ENCODE measurements at places on chromosomes 16 and 17.
A peak's percentile ranks its signal among the peaks of the same experiment; 100 is the strongest.

- H3K27me3 ChIP-seq: no peaks in the 10 kb centered on the region
- H3K36me3 ChIP-seq: no peaks in the 10 kb centered on the region
- H3K27ac ChIP-seq: no peak overlapping the region
- H3K4me3 ChIP-seq: no peak overlapping the region
- H3K4me1 ChIP-seq: 0 out of 2 replicates have a peak, but pooled peaks cover 2% of the 10 kb centered on the region
Measured at GRCh38 chr17:31574458-31574857, 183.0 kb downstream of the RAB11FIP4 start.

- no peaks in the 10 kb centered on the region for H3K36me3 ChIP-seq
- H3K27ac ChIP-seq: no peak overlapping the region
- peaks cover 3% of the 10 kb centered on the region for H3K4me1 ChIP-seq
Measured at GRCh38 chr17:7831233-7831632, 2.8 kb upstream of the KDM6B start.

DNA sequence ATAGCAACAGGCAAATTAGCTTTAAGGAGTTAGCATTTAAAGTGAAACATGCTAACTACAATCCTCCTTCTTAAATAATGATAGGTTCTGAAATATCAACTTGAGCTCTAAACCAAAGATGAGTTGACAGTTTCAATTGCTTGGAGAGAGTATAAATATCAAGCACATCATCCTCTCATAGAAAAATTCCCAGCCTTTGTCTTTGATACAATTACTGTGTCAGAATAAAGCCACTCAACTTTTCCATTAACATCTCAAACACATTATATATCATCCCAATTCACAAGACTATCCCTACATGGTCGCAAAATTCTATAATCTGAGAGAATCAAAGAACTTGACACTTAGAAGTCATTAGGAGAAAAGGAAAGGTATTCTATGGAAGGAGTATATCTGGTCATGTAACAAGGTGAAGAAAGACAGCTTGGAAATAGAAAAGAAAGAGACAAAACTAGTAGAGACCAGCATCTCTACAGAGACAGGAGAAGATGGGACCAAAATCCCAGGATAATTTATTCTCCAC, 189.8 kb downstream of the CEP112 start:
- no peak overlapping the region for H3K27ac ChIP-seq
- DNase-seq: no peak
- H3K4me1 ChIP-seq: no peaks in the 10 kb centered on the region
- no peak overlapping the region for H3K4me3 ChIP-seq

DNA sequence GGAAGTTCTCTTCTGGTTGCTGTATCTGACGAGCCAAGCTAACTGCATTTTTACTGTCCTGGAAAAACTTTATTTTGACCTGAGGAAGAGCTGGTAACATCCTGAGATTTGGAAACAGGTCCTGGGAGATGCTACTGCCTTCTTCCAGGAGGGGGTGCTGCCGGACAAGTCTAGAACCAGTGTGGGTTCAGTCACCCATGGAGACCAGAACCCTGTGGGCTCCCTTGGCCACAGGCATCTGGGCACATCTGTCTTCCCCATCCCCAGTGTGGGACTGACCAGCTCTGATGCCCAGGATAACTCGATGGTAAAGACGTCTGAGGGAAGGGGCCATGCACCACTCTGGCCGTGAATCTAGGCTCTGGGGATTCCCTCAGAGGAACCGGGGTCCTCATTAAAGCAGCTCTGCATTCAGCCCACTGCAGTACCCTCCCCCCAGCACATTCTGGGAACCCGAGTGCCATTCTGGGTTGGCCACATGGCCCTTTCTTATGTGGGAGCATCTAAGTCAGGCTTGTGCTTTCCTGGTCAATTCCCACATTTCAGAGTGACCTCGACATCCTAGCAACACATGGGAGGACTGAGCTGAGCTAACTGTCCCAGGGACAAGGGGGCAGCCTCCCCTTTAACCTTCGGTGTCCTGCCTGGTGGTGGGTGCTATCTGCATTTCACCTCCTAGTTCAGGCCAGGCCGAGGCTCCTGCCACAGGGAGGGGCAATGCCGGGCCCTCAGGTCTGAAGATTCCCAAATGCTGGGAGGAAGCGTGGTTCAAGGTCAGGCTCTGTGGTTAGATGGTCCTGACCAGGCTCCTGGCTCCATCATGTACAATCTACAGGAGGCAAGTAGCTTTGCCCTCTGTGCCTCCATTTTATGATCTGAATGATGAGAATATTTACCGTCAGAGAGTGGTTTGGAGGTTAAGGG, 6.4 kb downstream of the C16orf86 start:
- H3K27ac ChIP-seq: no peak overlapping the region
- no peak overlapping the region for H3K4me3 ChIP-seq
- H3K4me1 ChIP-seq: 0 out of 2 replicates have a peak, but pooled peaks cover 5% of the 10 kb centered on the region
- no peak for DNase-seq
- 0 out of 2 replicates have a peak, but pooled peaks cover 3% of the 10 kb centered on the region for H3K36me3 ChIP-seq

DNA sequence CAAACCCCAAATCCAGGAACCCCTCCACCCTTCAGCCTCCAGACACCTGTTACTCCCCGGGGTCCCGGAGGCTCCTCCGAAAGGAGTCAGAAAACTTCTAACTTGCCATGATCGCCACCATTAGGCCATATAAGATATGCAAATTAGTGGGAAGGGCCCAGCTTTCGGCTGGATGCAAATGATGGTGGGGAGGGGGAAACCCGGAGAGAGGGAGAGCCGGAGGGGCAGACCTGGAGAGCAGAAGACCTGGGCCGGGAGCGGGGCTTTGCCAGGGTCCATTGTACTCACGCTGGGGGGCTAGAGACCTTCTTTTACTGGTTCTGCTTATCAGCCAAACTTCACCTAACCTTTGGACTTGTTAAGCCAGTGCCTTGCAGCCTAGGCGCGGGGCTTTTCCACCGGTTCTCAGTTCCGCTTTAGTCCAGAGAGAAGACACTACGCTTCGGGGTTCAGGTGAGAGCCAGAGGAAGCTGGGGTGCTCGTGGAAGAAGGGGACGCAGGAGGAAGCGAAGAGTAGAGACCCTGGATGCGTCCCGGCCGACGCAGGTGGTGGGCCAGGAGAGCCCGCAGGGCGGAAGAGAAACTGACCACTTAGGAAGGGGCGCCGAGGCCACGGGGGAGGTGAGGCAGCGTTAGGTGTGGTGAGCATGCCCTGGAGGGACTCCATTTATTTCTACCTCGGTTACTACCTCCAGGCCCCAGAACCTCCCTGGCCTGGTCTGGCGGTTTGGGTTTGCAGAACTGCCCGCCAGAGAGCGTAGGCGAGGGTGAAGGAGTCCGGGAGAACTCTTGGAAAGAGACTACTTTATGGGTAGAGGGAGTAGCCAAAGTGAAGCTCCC, at the start of gene HNF1B:
Gene HNF1B, minus strand, starts transcription at position 99 of the 840 bp plus-strand sequence. CDS start 175 bp downstream, outside the sequence.
- H3K27me3 ChIP-seq: peaks cover 60% of the 10 kb centered on the region
- no peak for DNase-seq
- H3K27ac ChIP-seq: no peak within 1 kb of the TSS
- peaks cover 21% of the 10 kb centered on the region for H3K4me1 ChIP-seq
- peak within 1 kb of the TSS; percentile 48 for H3K4me3 ChIP-seq

DNA sequence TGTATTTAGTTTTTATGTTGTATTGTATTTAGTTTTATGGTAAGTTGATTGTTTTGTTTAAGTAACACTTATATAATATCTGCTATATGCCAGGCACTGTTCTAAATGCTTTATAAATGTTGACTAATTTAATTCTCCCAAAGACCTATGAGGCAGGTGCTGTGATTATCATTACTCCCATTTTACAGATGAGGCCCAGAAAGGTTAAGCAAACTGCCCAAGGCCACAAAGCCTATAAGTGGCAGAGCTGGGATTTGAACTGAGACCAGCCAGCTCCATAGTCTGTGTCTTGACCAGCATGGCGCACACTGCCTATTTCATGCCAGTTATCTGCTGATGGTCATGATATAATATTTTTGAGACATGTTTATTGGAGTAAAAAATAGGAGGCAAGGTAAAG, 24.0 kb downstream of the IL21R start:
- H3K27ac ChIP-seq: no peak overlapping the region
- H3K4me1 ChIP-seq: no peaks in the 10 kb centered on the region
- H3K27me3 ChIP-seq: no peaks in the 10 kb centered on the region
- DNase-seq: no peak

DNA sequence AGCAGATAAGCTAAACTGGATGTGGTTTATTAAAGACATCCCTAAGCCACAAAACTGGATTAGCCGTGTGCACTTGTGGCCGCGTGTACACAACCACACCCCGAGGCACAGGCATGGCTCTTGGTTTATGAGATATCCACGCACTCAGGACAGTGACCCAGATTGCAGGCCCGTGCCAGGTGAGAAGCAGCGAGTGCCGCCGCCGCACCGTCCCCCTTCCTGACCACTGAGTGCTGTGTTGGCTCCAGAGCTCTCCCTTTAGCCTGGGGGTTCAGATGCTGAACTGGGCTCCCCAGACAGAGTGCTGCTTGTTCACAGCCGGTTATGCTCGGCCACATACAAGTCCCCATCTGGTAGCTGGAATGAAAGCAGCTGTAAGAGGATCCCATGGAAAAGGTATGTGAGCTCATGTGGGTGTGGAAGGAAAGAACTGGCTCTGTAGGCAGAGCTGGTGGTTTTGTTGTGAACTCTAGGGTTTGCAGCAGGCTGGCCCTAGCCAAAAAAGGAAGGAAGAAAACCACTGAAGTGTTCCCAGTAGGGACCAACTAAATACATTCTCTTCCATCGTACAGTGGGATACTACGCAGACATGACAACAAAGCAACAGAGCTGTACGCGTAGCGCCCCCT, 29.5 kb downstream of the KNOP1 start:
- DNase-seq: no peak
- no peak overlapping the region for H3K27ac ChIP-seq
- H3K4me3 ChIP-seq: no peak overlapping the region
- no peaks in the 10 kb centered on the region for H3K27me3 ChIP-seq

- H3K4me3 ChIP-seq: no peak overlapping the region
- no peaks in the 10 kb centered on the region for H3K36me3 ChIP-seq
- H3K27ac ChIP-seq: no peak overlapping the region
- no peak for DNase-seq
Measured at GRCh38 chr17:63956296-63956920, 16.3 kb downstream of the SCN4A start.

GRCh38 chr16:25855063-25855462, 163.3 kb downstream of the HS3ST4 start:
- H3K4me1 ChIP-seq: peaks cover 18% of the 10 kb centered on the region
- peak overlapping the region; percentile 70 for H3K27ac ChIP-seq
- H3K36me3 ChIP-seq: no peaks in the 10 kb centered on the region
- DNase-seq: no peak

GRCh38 chr17:1474402-1475189, 17.9 kb downstream of the MYO1C start:
- H3K36me3 ChIP-seq: peaks cover 6% of the 10 kb centered on the region
- no peaks in the 10 kb centered on the region for H3K27me3 ChIP-seq
- H3K4me3 ChIP-seq: no peak overlapping the region
- DNase-seq: no peak
- H3K4me1 ChIP-seq: no peaks in the 10 kb centered on the region
- no peak overlapping the region for H3K27ac ChIP-seq

- no peak overlapping the region for H3K27ac ChIP-seq
- H3K36me3 ChIP-seq: no peaks in the 10 kb centered on the region
- peaks cover 6% of the 10 kb centered on the region for H3K4me1 ChIP-seq
Measured at GRCh38 chr17:65914784-65915342, 277.1 kb downstream of the CEP112 start.

GRCh38 chr17:69350911-69351310, 24.0 kb upstream of the ABCA5 start:
- no peak overlapping the region for H3K4me3 ChIP-seq
- no peaks in the 10 kb centered on the region for H3K4me1 ChIP-seq
- H3K27me3 ChIP-seq: no peaks in the 10 kb centered on the region
- H3K36me3 ChIP-seq: no peaks in the 10 kb centered on the region
- DNase-seq: no peak

GRCh38 chr17:38600416-38600815, 5.3 kb downstream of the SRCIN1 start:
- peaks cover 28% of the 10 kb centered on the region for H3K27me3 ChIP-seq
- peaks cover 50% of the 10 kb centered on the region for H3K4me1 ChIP-seq
- no peak for DNase-seq
- no peak overlapping the region for H3K4me3 ChIP-seq
- H3K27ac ChIP-seq: no peak overlapping the region
- no peaks in the 10 kb centered on the region for H3K36me3 ChIP-seq

DNA sequence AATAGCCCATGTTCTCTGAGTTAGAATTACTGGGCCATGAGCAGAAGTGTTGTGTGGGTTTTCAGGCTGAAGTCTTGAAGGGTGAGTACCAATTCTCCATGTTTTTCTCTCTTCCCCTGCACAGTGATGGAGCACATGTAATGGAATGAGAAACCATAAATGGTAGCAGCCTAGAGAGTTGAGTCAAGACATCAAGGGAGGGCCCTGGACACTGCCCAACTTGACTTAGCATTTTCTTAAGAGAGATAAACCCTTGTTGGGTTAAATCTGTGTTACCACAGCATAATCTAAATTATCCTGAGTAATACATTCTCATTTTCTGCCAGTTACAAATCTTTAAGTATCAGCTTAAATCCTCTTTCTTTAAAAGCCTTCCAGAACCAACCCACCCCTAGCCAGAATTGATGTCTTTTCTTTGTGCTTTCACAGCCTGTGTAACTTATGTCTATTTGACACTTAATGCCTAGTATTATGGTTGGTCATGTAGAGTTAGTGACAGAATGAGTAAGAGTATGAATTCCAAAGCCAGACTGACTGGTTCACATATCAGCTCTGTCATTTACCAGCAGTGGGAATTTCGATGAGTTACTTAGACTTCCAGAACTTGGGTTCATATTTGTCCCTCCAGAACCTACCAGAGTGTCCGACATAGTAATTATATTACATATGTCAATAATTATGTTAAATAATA, 27.0 kb upstream of the RGS9 start:
- no peaks in the 10 kb centered on the region for H3K4me1 ChIP-seq
- H3K27me3 ChIP-seq: no peaks in the 10 kb centered on the region
- peaks cover 3% of the 10 kb centered on the region for H3K36me3 ChIP-seq
- no peak for DNase-seq
- no peak overlapping the region for H3K4me3 ChIP-seq

- no peaks in the 10 kb centered on the region for H3K27me3 ChIP-seq
- no peak overlapping the region for H3K4me3 ChIP-seq
- no peaks in the 10 kb centered on the region for H3K36me3 ChIP-seq
Measured at GRCh38 chr17:73867056-73867455, 222.8 kb upstream of the SDK2 start.

- H3K27ac ChIP-seq: no peak overlapping the region
- H3K4me1 ChIP-seq: no peaks in the 10 kb centered on the region
- DNase-seq: no peak
- no peaks in the 10 kb centered on the region for H3K36me3 ChIP-seq
Measured at GRCh38 chr17:34354637-34355036, 1.6 kb upstream of the CCL13 start.

GRCh38 chr17:60750640-60751039, 73.0 kb downstream of the BCAS3 start:
- H3K4me1 ChIP-seq: no peaks in the 10 kb centered on the region
- H3K27ac ChIP-seq: no peak overlapping the region
- DNase-seq: no peak
- H3K36me3 ChIP-seq: no peaks in the 10 kb centered on the region

GRCh38 chr17:82231562-82232321, 2.9 kb downstream of the SLC16A3 start:
- H3K36me3 ChIP-seq: no peaks in the 10 kb centered on the region
- H3K4me3 ChIP-seq: peak overlapping the region; percentile 43
- no peak for DNase-seq
- H3K27me3 ChIP-seq: peaks cover 51% of the 10 kb centered on the region
- H3K27ac ChIP-seq: no peak overlapping the region

GRCh38 chr17:17570798-17571716, 20.5 kb downstream of the PEMT start:
- DNase-seq: no peak
- H3K4me3 ChIP-seq: no peak overlapping the region
- H3K36me3 ChIP-seq: no peaks in the 10 kb centered on the region
- H3K27ac ChIP-seq: no peak overlapping the region
- H3K27me3 ChIP-seq: no peaks in the 10 kb centered on the region

GRCh38 chr17:49557312-49558024, 18.2 kb upstream of the NXPH3 start:
- no peaks in the 10 kb centered on the region for H3K36me3 ChIP-seq
- H3K27ac ChIP-seq: no peak overlapping the region
- DNase-seq: peak; percentile 59
- H3K27me3 ChIP-seq: no peaks in the 10 kb centered on the region
- H3K4me3 ChIP-seq: no peak overlapping the region
- H3K4me1 ChIP-seq: no peaks in the 10 kb centered on the region

All from H1 (cell line).